ENCODE measurements at places on chromosomes 12 and 14. TPM values are rescaled to one million over a fixed set of nuclear protein-coding genes. Genes with fewer than 3 reads are reported as not detected.

Gene MMP19
- total RNA-seq: 16.3 TPM

Gene C2CD5
- total RNA-seq: 19.7 TPM

Gene SLC17A8
- not detected for total RNA-seq

Gene RESF1
- 8.1 TPM for total RNA-seq

Gene LMNTD1
- total RNA-seq: 0.44 TPM

Gene KRT5
- total RNA-seq: not detected

Gene DAO
- total RNA-seq: not detected
